ENCODE measurements at places on chromosomes 11 and 22.

DNA sequence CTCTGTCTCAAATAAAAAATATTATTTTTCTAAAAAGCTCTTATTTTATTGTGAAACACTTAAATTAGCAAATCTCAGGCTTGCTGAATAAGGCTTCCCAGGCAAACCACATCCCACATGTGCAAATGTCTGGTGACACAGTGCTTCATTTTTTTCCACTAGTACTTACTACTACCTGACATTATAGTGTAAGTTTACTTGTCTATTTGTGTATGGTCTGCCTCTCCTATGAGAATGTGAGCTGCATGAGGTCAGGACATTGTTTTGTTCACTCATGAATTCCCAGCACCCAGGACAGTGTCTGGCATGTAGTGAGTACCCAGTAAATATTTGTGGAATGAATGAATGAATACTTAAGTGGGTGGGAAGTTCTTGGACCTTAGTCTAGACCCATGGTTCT is 103.1 kb downstream of the PTPRJ start:
- H3K27ac ChIP-seq: no peak overlapping the region
- no peaks in the 10 kb centered on the region for H3K36me3 ChIP-seq
- H3K4me3 ChIP-seq: no peak overlapping the region
- H3K4me1 ChIP-seq: no peaks in the 10 kb centered on the region
- H3K27me3 ChIP-seq: no peaks in the 10 kb centered on the region
- no peak for DNase-seq

GRCh38 chr11:76771446-76772099 is 11.6 kb upstream of the TSKU start:
- H3K4me3 ChIP-seq: no peak overlapping the region
- no peaks in the 10 kb centered on the region for H3K36me3 ChIP-seq
- H3K27me3 ChIP-seq: no peaks in the 10 kb centered on the region
- peaks cover 29% of the 10 kb centered on the region for H3K4me1 ChIP-seq

DNA sequence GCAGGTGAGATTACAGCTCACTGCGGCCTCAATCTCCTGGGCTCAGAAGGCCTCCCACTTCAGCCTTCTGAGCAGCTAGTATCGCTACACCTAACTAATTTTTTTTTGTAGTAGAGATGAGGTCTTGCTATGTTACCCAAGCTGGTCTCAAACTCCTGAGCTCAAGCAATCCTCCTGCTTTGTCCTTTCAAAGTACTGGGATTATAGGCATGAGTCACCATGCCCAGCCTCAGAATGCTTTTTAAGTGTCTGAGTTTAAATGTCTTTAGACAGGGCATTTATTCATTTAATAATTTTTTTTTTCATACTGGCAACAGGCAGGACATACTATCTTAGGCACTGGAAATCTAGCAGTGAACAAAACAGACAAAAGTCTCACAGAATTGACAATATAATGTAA is 27.7 kb downstream of the LRP4 start:
- no peak overlapping the region for H3K4me3 ChIP-seq
- no peaks in the 10 kb centered on the region for H3K27me3 ChIP-seq
- H3K4me1 ChIP-seq: no peaks in the 10 kb centered on the region
- H3K27ac ChIP-seq: no peak overlapping the region
- DNase-seq: no peak

GRCh38 chr11:119062779-119063178 is 4.8 kb upstream of the VPS11 start:
- no peaks in the 10 kb centered on the region for H3K36me3 ChIP-seq
- no peaks in the 10 kb centered on the region for H3K4me1 ChIP-seq
- no peak overlapping the region for H3K27ac ChIP-seq
- DNase-seq: no peak
- no peak overlapping the region for H3K4me3 ChIP-seq

DNA sequence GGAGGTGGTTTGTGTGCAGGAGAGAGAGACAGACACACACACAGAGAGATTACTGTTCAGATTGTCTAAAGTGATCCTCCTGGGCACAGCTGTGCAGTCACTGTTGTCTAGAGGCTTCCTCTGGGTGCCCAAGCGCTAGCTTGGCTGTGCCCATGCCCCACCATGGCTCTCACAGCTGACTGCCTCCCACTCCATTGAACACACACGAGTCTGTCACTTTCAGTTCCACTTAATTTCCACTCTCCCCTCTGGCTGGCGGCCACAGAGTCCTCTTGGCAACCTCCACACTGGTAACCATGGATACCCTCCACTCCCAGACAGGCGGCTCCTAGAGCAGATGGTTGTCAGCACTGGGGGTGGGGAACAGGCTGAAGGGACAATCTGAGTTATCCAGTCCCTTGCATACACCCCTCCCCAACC is 29.1 kb downstream of the MAP6 start:
- no peaks in the 10 kb centered on the region for H3K27me3 ChIP-seq
- H3K4me3 ChIP-seq: no peak overlapping the region
- DNase-seq: no peak
- no peak overlapping the region for H3K27ac ChIP-seq
- H3K36me3 ChIP-seq: no peaks in the 10 kb centered on the region

DNA sequence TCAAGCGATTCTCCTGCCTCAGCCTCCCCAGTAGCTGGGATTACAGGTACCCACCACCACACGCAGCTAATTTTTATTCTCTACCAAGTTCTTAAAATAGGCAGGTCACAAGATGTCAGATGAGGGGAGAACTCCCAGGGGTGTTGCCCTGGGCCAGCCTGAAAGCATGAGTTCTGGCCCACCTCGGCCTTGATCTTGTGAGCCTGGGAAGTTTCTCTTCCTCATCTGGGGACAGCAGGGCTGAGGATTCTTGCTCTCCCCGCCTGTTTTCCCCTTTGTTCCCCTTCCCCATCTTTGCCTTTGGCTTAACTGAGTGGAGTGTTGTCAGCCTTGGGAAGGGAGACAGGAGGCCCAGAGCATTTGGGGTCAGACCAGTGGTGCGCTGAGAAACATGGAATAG is 3.5 kb downstream of the PDXP start:
- DNase-seq: no peak
- H3K27me3 ChIP-seq: no peaks in the 10 kb centered on the region
- H3K4me3 ChIP-seq: no peak overlapping the region
- H3K36me3 ChIP-seq: peaks cover 13% of the 10 kb centered on the region
- no peak overlapping the region for H3K27ac ChIP-seq
- peaks cover 3% of the 10 kb centered on the region for H3K4me1 ChIP-seq

DNA sequence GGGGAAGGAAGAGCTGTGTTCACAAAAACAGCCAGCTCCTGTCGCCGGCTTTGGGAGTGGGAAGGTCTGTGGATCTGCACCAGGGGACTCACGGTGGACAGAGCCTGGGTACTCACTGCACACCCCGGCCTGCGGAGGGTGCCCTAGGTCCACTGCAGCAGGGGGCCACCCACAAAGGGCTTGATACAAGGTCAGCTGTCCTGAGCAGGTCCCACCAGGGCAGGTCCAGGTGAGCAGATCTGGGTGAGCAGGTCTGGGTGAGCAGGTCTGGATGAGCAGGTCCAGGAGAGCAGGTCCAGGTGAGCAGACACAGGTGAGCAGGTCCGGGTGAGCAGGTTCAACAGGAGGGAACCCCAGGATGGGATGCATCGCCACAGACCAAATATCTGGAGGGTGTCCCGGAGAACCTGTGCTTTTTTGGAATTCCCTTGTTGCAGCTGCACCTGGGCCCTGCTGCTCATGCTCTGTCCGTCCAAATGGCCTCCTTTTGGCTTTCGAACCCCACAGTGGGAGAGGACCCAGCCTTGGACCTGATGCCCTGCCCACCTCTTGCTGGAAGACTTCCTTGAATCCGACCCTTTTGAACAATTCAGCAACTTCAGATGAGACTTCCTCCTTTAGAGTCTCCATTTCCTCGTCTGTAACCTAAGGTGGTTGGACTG is 485.3 kb downstream of the TBC1D22A start:
- no peaks in the 10 kb centered on the region for H3K4me1 ChIP-seq
- peaks cover 3% of the 10 kb centered on the region for H3K27me3 ChIP-seq
- H3K36me3 ChIP-seq: no peaks in the 10 kb centered on the region
- no peak for DNase-seq

DNA sequence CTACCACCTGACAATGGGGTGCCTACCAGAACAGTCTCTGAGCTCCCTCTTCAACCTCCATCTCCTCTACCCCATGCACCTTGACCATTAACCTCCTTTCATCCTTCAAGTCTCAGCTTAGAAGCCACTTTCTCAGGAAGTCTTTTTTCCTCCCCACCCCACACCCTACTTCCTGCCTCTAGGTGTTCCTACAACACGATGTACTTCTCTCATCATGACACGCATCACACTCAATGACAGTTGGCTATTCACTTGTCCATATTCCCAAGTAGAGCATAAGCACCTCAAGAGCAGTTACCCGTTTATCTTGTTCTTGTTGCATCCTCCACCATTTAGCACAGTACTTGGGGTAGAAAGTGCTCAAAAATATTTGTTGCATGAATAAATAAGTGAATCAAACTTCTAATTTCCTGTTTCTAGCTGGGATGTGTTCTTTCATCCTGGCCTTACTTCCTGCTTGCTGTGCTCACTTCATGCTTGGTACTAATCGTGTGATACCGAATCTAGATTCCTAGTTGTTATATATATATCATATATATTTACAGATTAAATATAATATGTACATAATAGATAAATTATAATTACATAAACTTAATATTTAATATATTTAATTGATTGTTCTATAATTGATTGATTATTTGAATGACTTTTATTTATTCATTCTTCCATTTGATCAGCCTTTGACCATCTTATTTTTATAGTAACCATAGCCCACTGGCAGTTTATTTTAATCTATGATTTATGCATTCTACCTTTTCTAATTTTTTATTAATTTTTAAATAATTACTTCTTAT is 177.5 kb upstream of the TMEM45B start:
- H3K4me1 ChIP-seq: peaks cover 68% of the 10 kb centered on the region
- H3K4me3 ChIP-seq: no peak overlapping the region
- H3K27me3 ChIP-seq: no peaks in the 10 kb centered on the region
- DNase-seq: no peak
- H3K36me3 ChIP-seq: no peaks in the 10 kb centered on the region
